Activated naive CD8-positive, alpha-beta T cell treated with anti-CD3 and anti-CD28 coated beads for 36 hours (primary cell): ENCODE measurements at places on chromosomes 7 and 10. TPM values are rescaled to one million over a fixed set of nuclear protein-coding genes. Genes with fewer than 3 reads are reported as not detected.

The PDLIM1 gene
- 1.6 TPM for total RNA-seq

DNA sequence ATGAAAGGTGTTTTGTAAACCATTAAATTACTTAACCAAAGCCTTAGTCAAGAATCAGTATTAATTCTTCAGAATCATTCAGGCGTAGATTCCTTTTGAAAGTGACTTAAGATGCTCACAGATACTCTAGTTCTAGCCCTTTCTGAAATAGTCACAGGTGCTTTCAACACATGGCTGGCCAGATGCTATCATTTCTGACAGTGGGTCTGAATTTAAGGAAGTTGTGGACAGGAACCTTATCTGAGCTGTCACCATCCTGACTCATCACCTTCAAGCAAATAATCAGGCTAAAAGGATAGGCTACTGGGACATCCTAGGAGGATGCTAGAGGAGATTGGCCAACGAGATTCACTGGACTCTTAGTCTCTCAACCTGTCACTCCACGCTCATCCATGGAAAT is 501.5 kb downstream of the LRMDA start:
- no peak for DNase-seq

DNA sequence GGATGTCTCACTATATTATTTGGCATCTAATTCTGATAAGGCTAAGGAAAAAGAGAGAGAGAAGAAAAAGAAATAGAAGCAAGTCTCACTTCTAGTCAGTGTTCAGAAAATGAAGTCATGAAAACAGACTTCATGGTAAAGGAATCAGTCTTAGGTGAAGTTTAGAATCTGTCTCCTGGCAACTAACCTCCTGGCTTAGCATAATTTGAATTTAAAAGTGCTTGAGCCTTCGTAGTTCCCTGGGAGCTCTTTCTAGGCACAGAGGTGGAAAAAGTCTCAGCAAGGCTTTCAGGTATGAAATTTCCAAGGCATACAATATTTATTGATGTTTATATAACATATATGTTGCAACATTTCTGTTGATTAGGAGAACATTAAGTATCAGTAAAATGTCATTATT is 10.4 kb downstream of the CHRM2 start:
- DNase-seq: no peak

The TEX36 gene
- total RNA-seq: not detected

GRCh38 chr7:122847871-122848473 is 38.3 kb downstream of the CADPS2 start:
- DNase-seq: no peak

The RPA3 gene
- total RNA-seq: 174 TPM

DNA sequence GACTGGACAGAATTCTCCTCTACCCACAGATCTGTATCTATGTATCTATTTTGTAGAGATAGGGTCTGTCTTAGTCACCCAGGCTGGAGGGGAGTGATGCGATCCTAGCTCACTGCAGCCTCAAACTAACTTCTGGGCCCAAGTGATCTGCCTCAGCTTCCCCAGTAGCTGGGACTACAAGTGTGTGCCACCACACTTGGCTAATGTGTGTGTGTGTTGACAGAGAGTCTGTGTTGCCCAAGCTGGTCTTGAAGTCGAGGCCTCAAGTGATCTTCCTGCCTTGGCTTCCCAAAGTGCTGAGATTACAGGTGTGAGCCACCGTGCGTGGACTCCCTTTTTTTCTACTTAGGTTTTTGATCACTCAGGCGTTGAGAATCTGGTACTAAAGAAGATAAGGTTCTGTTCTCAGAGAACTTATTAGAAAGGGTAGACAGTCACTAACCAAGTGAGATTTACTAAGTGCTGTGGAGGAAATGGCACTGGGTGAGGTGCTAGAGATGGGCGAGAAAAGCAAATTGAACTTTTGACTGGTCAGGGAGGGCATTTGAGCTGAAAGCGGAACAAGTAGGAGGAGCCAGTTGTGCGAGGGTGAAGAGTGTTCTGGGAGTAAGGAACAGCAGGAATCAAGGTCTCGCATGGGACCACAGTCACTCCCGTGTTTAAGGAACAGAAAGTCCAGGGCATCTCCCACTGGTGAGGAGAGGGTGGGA is 18.0 kb downstream of the NDUFB2 start:
- DNase-seq: no peak

The PGAM2 gene
- total RNA-seq: 0.43 TPM

DNA sequence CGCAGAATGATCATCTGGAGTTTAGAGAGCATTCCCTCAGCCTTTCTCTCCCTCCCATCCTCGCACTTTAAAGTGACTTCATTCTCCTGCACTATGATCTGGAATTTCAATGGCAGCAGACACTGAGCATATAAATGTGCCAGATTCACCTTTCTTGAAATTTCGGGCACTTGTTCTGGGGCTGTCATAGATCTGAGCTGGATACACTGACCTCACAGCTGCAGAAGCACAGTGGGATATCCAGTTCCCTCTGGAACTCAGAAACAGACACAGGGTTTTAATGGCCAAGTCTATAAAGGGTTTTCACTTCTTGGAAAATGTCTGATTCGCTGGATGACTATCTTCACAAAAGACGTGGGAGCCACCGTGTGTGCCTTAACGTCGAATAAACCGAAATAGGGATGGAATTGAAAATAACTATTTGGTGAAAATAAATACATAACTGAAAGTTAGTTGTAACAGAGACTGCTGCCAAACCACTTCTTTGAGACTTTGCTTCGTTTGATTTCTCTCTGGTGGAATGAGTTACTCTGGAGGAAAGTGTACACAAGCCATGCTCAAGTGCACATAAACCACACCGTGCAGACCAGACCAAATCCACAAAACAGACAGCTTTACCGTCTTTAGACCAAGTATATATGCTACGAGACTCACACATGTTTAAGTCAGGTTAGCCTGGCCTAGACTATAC is 126.1 kb downstream of the SVIL start:
- DNase-seq: no peak

- no peak for DNase-seq
Measured at GRCh38 chr10:116281775-116282174, 8.8 kb upstream of the GFRA1 start.
